ENCODE measurements at places on chromosomes 16 and 17.

GRCh38 chr17:6843241-6843880 lies 11.8 kb upstream of the TEKT1 start:
- no peak for DNase-seq

DNA sequence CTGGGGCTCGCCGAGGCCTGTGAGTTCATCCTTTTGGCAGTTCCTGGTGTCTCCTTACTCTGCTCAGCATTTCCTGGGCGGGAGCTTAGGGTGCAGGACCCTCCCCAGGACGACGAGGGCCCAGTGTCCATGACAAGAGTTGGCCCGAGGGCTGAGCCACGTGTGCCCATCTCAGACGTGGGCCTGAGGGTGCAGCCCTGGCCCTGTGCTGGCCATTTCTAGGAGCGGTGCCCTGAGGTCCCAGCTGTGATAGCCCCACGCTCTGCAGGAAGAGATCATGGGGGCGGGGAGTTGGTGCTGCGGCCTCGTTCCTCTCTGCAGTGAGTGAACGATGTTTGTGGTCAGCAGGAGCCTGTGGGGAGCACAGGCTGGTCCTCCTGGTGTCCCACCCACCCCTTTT lies 6.0 kb upstream of the MC1R start:
- no peak for DNase-seq

DNA sequence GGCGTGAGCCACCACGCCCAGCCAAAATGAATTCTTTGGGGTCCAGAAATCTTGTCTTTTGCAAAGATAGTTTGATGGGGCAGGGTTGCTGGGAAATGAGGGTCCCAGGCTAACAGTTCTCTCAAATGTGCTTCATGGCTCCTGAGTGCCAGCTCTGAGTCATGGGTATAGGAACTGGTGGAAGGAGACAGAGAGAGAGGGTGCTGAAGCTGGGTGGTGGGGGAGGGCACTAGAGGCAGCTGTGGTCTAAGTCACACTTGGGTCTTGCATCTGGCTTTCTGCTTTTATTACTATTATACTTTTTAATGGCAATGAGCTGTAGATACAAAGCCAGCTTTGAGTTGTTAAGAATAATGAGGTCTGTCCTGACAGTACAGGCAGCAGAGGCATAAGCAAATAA lies 54.6 kb downstream of the PRKCA start:
- DNase-seq = no peak

DNA sequence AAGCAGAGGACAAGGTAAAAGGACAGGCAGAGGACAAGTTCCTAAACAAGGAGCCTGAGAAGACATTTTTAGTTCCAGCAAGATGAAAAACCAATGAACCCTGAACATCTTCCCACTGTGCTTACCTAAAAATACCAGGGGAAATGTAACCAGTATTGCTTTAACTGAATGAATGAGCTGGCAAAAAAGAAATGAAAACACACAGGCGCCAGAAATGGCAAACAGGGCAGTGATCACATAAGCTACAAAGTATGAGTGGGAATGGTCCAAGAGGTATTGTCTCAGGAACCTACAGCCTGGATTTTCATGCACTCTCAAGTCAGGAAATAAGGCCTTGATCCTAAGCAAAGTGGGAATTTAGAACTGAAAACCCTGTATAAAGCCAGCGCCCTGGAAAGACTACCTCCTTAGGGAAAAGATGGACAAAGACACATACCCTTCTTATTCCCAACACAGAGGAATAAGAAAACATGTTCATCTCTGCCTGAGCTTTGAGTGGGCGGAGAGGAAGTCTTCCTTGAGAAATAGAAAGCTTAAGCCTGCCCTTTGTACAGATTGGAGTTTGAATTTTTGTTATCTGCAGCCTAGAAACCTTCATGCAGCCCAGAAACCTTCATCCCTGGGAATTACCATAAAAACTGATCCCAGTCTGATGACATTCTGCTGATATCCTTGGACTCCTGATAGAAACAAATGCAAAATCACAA lies 2.1 kb downstream of the CMTM2 start:
- no peak for DNase-seq

GRCh38 chr17:66177048-66177447 lies 14.9 kb downstream of the CEP112 start:
- DNase-seq = no peak

- DNase-seq = peak; percentile 83
Observed at GRCh38 chr17:38349097-38349730, 2.4 kb upstream of the SOCS7 start.

DNA sequence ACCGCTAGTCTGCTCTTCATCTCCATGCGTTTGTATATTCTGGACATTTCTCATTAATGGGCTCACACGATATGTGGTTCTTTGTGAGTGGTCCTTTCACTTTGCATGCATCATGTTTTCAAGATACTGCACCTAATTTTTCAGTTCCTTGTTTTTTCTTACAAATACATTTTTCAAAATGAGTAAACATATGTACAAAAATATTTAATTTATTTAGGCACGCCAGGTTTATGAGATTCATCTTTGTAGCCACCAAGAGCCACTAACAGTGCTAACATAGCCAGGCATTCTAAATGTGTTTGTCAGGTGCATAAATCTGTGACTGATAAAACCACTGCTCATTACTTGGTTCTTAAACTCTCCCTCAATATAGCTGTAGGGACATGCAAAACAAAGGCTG lies 375.3 kb downstream of the WWOX start:
- no peak for DNase-seq

- no peak for DNase-seq
Observed at GRCh38 chr17:61391595-61392291, 7.9 kb upstream of the TBX2 start.

DNA sequence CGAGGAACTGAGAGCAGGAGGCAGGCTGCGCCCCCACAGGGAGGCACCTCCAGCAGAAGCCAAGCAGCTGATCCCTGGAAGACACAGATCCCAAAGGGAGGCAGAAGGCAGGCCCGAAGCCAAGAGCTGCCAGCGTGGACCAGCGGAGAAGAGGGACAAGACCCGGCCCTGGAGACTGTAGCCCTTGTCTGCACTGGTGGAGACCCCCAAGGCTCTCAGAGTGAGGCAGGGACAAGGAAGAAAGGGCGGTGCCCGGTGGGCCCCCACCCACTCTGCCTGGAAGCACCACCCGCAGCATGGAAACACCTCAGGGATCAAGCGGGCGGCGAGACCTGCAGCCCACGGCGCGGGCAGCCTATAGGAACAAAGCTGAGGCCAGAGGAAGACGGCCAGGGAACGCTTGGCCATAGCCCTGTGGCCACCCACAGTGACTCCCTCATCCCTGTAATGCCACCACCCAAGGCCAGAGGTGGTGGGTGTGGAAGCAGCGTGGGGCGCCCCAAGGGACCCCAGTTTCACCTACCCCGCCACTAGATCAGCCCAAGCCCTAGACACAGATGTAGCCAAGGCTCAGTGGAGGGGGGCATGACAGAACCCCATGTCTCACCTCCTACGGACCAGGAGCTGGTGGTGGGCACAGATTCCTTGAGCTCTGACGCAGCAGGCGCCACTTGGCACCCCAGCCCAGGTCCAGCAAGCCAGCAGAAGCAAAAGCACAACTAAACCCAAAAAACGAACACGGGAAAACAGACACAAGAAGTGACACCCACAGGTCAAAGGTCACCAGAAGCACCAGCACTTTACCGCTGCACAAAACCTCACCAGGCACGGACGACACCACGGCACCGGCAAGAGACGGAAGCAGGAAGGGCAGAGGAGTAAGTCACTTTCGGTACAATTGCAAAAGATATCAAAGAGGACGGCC lies 2.9 kb upstream of the SIRT7 start:
- no peak for DNase-seq

DNA sequence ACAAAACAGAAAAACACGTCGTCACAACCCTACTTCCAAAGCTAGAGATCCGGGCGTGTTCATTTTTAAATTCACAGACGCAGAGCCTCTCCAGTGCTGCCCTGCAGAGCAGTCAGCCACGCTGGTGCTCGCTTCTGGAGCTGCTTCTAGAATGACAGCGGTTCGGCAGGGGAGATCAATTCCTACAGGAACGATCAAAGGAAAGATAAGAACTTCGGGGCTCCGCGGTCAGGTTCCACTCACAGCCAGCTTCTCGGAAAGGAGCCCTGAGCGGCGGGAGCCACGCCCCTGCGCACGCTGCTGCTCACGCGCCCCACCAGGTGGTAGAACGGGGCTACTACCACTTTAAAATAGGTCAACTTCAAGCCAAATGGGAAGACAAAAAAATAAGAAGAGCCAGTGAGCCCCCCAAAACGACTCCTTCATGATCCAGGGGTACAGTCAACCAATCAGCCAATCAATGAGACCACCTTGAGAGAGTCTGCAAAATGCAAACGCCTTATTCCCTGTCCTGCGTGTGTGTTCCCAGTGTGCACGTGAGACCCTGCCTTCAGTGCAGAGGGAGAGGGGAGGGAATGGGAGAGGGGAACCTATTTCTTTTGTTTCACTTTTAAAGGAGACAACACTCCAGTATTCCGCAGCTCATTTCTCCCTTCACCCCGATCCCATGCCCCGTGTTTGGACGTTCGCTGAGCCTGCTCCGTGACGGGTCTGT lies 209.7 kb downstream of the RBFOX3 start:
- peak; percentile 38 for DNase-seq

DNA sequence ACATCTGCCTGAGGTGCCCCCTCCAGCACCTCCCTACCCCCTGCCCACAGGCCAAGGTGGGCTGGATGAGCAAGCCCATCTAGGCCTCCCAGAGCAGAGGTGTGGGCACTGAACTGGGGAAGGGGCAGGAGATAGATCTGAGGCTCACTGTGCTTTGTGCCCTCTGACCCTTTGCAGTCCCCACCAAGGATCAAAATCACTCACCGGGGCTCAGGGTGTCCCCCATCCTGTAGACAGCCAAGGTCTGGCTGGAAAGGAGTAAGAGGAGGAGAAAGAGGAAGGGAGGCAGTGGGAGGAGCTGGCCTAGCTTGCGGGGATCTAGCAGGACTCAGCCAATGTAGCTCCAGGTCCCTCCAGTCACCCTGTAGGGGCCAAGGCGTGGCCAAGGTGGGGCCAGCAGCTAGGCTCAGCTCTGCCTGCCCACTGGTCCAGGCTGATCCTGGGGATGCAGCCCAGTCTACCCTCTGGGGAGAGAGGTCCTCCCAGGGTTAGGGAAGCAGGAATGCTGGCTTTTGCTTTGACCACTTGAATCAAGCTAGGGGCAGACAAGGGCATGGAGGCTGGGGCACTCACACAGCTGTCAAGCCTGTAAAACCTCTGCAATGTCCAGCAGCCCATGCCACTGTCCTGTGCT lies 1.8 kb downstream of the SLC12A4 start:
- no peak for DNase-seq

DNA sequence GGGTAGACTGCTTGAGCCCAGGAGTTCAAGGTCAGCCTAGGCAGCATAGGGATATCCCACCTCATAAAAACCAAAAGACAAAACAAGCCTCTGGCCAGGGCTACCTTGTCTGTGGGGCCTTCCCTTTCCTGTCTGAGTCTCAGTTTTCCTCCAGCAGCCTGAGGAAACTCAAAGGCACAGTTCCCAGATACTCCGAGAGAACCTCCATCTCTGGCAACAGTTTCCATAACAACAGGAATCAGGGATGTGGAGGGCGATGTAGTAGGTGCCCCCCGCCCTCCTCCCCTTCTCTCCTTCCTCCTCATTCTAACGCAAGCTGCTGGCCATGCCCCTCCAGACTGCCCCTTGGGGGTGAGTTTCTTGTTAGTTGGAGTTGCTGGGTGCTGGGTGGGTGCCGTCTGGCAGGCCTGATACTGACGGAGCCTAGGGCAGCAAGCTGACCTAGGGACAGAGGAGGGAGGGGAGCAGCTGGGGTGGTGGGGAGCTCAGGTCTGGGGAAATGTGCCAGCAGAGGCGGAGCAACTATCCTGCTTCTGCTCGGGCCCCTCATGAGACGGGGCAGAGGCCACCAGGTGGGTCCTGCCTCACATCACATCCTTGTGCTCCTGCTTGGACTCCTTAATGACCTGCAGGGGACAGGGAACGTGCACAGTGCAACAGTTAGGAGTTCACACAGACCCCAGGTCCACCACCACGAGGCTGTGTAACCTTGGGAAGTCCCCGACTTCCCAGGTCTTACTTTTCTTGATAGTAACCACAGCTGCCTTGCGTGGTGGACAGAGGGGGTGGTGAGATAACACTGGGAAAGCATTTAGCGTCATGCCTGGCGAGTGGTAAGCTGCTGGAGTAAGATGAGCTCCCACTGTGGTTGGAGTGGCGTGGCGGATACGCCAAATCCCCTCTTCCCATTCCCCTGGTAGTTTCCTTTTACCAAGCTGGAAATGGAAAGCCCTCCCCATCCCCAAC lies 7.8 kb upstream of the EFTUD2 start:
- DNase-seq = no peak

DNA sequence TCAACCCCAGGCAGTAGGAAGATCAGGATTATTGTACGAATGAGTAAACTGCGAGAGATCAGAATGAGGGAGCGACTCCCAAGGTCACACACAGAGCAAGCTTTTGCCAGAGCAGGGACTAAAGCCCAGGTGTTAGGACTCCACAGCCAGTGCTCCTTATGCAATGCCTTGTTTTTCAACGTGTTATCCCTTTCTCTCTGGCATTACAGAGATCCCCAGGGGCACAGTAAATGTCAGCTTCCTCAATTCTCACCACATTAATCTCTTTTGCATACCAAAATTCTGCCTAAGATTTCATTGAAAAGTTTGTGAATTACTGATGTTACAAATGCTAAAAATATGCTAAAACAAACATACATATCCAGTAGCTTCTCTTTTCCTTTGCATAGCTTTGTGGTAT lies 68.1 kb upstream of the CES5A start:
- no peak for DNase-seq

DNA sequence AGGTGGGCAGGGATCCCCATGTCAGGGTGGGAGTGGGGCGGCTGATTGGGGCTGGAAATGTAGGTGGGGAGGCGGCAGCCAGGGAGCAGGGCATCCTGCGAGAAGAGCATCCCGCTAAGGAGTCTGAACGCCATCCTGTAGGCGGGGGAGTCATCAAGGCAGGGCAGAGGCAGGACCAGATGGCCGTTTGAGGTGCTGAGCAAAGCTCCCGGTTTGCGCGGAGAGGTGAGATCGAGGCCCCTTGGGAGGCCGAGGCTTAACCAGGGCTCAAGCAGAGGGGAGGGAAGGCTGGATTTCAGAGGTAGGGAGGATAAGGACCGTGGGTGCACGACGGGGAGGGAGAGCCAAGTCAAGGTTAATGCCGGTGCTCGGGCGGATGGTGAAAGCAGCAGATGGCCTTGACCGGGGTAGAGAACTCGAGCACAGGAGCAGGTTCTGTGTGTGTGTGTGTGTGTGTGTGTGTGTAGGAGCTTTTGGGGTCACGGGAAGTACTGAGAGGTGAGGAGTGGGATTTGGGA lies 472 bp upstream of the NME2 start:
- no peak for DNase-seq
